GM03348 (cell line): ENCODE measurements at places on chromosomes 3 and 15.

GRCh38 chr3:50510325-50510724 is 6.9 kb upstream of the CACNA2D2 start:
- DNase-seq: no peak

DNA sequence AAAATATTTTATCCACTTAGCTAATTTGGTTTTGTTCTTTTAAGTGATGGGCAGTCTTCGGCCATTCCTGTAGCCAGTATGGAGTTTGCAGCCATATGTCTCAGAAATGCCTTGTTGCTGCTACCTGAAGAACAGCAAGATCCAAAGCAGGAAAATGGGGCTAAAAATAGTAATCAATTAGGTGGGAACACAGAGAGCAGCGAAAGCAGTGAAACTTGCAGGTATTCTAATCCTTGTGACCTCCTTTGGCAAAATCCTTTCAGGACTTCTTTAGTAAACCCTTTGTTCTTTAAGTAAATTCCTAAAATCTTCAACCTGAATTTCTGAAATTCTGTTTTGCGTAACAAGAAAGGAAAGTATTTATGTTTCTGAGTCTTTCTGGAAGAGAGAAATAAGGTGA is 49.8 kb downstream of the CNOT10 start:
- no peak for DNase-seq

- peak; percentile 63 for DNase-seq
Measured at GRCh38 chr3:114122027-114122709, 56.7 kb downstream of the DRD3 start.

DNA sequence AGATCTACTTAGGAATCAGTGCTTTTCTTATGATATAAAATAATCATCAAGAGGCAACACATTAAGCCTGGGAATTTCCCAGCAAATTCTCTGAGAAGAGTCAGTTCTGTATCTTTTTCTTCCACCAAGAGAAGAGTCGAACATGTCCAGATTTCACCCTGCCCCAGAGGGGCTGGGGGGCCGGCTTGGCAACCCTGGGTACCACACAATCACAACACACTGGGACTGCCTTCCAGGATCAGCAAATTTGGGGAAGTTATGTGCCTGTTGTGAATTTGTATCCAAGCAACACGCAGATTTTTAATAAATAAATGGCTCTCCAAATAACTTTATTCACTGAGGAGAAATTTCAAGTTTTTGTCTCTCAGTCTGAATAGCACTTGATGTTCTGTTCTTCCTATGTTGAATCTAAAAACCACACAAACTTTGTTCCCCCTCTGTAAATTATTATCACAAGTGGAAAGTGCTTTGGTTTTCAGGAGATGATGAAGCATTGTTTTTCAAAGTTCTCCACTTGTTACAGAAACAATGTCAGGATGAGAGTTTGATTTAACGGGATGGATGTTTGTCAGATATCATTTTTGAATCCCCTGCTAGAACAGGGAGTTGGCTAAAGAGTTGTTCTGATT is 357.2 kb downstream of the ZNF385D start:
- no peak for DNase-seq

DNA sequence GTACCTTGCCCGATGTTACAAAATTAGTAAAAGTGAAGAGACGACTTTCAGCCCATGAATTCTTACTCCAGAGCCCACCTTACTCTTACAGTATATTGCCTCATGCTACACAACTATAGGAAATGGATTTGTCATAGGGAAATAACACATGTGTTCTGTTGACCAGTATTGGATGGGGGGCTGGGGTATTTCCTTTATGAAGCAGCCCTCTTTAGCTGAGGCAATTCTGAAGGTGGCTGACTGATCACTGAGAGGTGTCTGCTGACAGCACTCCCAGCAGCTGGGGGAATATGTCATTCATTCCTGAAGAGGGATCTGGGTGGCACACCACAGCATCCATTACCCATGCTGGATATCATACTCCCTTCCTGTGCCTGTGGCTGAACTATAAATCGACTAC is 6.4 kb upstream of the GOLM2 start:
- DNase-seq: no peak

DNA sequence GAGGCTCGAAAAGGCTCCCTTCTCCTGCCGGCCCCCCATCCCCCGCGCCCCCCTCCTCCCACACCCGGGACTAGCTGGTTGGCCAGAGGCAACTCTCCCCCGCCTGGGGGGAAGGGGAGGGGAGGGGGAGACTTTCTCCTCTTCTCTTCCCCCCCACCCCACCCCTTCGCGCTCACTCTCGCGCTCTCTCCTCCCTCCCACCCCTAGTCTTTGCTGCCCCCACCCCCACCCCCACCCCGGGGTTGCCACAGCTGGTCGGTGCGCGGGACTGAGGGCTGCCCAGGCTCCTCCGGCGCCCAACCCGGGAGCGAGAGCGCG is 710 bp downstream of the MECOM start:
- DNase-seq: no peak

DNA sequence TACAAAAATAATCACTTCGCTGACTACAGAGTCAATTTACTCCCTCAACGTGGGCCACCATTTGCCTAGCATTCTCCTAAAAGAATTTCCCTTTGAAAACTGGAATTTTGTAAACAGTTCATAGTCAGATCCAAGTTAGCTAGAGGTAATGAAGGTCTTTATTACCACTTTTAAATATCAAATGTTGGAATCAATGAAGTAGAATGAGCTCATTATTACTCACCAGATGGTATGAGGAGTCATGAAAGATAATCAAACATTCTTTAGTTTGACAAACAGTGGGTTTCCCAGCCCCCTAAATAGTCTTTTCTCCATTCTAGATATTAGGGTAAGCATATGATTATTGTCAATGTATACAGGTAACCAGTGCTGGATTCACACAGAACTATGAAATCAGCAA is 455.7 kb upstream of the THBS1 start:
- no peak for DNase-seq

GRCh38 chr3:149634072-149634471 is 23.8 kb downstream of the WWTR1 start:
- no peak for DNase-seq
